ENCODE measurements at places on chromosomes 6 and 20. TPM values are rescaled to one million over a fixed set of nuclear protein-coding genes. Genes with fewer than 3 reads are reported as not detected.

Gene CLVS2
- not detected for total RNA-seq

Gene ADGRF1
- total RNA-seq = not detected

Gene BNIP5
- total RNA-seq = not detected

DNA sequence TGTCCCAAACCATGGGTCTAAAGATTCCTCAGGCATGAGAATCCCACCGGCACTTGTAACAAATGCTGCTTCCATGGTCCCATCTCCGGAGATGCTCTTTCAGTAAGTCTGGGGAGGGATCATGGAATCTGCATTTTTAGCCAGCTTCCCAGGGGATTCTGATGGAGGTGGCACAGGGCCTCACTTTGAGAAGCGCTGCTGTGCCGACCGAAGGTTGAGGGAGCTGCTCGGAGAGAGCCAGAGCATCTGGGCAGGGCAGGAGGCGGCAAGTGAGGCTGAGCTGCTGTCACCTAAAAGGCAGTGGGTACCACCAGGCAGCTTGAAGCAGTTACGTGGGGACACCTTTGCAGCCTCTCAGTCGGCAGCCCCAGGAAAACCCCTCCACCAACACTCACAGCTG, 100.2 kb upstream of the CDYL start:
- no peak overlapping the region for H3K4me3 ChIP-seq
- no peak for DNase-seq
- peaks cover 4% of the 10 kb centered on the region for H3K27me3 ChIP-seq
- no peak overlapping the region for H3K27ac ChIP-seq
- no peaks in the 10 kb centered on the region for H3K36me3 ChIP-seq
- no peaks in the 10 kb centered on the region for H3K4me1 ChIP-seq

GRCh38 chr6:92479831-92480230, 939.5 kb downstream of the EPHA7 start:
- H3K4me3 ChIP-seq = no peak overlapping the region
- H3K36me3 ChIP-seq = no peaks in the 10 kb centered on the region
- no peaks in the 10 kb centered on the region for H3K4me1 ChIP-seq
- no peak for DNase-seq
- H3K27ac ChIP-seq = no peak overlapping the region

DNA sequence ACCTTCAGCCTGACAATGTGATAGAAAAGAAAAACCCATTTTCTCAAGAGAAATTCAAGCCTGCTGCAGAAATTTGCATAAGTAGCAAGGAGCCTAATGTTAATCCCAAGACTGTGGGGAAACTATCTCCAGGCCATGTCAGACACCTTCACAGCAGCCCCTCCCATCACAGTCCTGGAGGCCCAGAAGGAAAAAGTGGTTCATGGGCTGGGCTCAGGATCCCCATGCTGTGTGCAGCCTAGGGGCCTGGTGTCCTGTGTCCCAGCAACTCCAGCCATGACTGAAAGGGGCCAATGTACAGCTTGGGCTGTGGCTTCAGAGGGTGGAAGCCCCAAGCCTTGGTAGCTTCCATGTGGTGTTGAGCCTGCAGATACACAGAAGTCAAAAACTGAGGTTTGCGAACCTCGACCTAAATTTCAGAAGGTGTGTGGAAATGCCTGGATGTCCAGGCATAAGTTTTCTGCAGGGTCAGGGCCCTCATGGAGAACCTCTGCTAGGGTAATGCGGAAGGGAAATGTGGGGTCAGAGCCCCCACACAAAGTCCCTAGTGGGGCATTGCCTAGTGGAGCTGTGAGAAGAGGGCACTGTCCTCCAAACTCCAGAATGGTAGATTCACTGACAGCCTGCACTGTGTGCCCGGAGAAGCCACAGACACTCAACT, 11.8 kb downstream of the ZBTB9 start:
- H3K4me1 ChIP-seq = no peaks in the 10 kb centered on the region
- no peaks in the 10 kb centered on the region for H3K36me3 ChIP-seq
- no peak overlapping the region for H3K27ac ChIP-seq
- H3K4me3 ChIP-seq = no peak overlapping the region

Gene DACT2
- total RNA-seq = not detected

Measured in activated CD8-positive, alpha-beta T cell treated with anti-CD3 and anti-CD28 coated beads for 36 hours (primary cell).